ENCODE measurements at places on chromosomes 3 and 15.

DNA sequence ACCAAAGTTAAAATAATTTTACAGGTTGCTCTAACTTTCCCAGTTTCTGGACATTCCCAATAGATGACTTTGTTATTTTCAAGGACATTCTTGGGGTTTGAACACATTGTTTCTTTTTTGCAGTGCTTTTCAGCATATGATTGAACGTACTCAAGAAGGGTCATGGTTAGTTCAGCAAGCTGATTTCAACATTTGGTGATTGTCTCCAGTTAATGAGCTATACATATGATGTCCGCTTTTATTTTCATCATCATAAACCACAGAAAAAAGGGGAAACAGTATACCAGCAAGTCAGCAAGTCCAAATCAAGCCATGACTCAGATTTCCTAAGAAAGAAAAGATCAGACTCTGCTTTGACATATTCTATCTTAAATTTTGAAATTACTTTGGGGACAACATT lies 69.4 kb downstream of the B3GALNT1 start:
- peak; percentile 82 for DNase-seq

DNA sequence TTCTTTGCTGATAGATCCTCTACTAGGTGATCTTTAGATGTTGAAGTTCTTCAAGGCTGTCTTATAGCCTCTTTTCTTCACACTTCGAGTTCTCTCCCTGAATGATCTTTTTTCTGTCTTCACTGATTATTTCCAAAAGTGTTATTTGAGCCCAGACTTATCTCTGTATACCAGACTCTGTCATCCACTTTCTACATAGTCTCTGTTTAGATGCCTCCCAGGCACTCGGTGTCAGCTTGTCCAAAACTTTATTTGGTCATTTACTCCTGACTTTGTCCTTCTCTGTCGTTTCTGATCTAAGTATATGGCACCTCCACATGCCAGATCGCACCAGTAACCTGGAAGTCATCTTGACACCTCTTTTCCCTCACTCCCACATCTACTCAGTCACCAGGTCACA lies 27.6 kb downstream of the KLHL18 start:
- no peak for DNase-seq

DNA sequence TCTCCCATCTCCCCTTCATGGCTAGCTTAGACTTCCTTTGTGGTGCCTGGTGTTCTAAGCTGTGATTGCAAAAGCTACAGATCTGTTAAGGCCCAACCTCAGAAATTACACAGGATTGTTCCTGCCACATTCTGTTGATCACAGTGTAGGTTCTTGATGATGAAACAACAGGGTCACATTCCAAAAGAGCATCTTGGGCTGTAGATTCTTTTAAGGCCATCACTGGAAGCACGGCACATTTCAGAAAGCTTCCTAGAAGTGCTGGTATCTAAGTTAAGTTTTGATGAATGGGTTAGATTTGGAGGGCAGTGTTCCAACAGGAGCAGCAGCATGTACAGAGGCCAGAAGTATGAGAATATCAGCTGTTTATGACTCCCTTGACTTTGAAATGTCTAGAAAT lies 107.5 kb upstream of the SKOR1 start:
- DNase-seq = no peak

- DNase-seq = peak; percentile 44
Observed at GRCh38 chr3:156497326-156497725, 57.6 kb downstream of the SSR3 start.

GRCh38 chr15:52440414-52440813 lies 88.3 kb downstream of the MYO5A start:
- peak; percentile 24 for DNase-seq

DNA sequence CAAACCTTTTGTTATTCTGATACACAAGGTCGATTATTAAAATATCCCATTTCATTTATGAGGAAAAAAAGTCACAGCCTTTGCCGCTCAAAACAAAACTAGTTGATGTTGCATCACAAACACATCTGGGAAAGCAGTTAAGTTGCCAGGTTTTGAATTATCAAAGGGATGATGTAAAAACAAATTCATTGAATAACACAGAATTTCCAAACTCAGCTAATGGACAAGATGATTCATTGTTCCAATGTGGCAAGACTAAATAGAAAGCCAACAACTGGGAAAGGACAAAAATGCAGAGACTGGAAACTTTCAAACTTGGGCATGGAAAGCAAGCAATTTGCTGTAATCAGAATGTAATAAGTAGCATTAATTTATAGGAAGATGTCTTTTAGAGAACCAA lies 610.0 kb upstream of the ZNF385D start:
- peak; percentile 14 for DNase-seq

DNA sequence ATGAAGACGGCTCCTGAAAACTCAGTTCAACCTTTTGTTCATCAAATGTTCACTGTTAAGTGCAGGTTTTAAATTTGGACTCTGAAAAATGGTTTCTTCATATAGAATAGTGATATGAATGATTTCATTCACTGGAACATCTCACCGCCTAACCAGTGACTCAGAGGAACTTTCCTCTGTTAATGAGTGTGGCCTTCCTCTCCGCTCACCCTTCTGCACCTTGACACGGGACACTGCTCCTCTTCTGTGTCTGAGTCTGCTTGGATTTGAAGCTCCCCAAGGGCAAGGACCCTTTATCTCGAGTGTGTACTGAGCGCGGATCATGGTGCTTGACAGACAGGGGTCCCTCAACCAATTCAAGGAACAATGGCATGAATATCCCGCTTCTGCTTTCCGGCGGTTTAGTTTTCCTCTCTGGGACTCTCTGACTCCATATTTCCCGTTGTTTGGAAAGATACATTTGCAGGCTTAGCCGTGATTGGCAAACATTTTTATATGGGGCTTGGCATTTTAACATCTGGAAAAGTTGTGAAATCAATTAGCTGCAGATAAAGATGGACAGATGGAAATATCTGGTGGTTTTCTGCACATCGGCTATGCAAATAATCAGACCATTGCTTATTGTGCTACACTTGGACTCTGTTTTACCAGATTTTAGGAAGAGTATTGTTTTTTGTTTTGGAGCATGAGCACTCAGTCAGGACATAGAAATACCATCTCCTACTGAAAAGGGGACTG lies 20.9 kb downstream of the KBTBD8 start:
- no peak for DNase-seq

DNA sequence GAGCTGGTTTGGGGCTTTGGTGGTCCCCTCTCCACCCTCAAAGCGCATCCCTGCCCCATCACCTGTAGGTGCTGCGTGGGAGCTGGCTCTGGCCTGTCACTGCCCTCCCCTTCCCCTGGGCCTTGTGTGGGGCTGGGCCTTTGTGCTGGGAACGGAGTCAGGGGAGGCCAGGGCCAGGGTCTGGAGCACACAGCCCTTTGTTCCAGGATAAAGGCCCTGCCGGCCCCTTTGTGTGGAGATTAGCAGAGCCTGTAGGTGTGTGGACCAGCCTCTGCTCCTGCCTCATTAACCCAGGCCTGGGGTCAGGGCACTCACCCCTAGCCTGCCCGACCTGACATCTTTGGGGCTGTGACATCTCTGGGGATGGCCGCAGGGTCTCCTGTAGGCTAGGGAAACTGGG lies 8.9 kb downstream of the EPHB3 start:
- DNase-seq = no peak

- peak; percentile 21 for DNase-seq
Observed at GRCh38 chr3:81242871-81243270, 518.6 kb downstream of the GBE1 start.

DNA sequence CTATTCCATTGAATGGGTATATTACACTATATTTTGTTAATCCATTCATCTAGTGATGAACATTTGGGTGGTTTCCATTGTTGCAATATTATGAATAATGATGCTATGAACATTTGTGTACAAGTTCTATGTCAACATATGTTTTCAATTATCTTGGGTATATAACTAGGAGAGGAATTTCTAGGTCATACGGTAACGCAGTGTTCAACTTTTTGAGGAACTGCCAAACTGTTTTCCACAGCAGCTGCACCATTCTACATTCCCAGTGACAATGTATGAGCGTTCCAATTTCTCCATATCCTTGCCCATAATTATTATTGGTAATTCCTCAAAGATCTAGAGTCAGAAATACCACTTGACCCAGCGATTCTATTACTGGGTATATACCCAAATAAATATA lies 24.1 kb upstream of the RORA start:
- DNase-seq = no peak

DNA sequence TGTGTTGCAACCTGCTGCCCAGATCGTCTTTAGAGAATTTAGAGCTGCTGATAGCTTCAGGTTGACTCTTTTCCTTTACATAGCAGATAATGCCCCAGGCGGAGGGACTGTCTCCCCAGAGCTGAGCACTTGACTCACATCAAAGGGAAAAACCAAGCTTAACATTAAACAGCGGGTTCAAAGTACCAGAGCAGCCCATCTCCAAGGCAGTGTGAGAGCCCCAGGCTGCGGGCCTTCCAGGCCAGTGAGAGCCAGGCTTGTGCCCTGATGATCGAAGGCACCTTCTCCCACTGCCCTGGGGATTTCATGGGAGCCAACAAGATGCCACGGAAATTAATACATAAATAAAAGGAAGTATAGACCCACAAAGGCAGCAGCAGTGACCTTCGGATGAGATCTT lies 275.6 kb downstream of the XXYLT1 start:
- DNase-seq = no peak

GRCh38 chr3:45113625-45114050 lies 32.5 kb downstream of the CDCP1 start:
- no peak for DNase-seq

GRCh38 chr3:145197051-145197820 lies 963.7 kb downstream of the PLOD2 start:
- DNase-seq = no peak

- peak; percentile 90 for DNase-seq
Observed at GRCh38 chr3:189995129-189995528, 125.6 kb downstream of the P3H2 start.

- DNase-seq = no peak
Observed at GRCh38 chr3:127220497-127220896, 27.6 kb downstream of the PRR23E start.

DNA sequence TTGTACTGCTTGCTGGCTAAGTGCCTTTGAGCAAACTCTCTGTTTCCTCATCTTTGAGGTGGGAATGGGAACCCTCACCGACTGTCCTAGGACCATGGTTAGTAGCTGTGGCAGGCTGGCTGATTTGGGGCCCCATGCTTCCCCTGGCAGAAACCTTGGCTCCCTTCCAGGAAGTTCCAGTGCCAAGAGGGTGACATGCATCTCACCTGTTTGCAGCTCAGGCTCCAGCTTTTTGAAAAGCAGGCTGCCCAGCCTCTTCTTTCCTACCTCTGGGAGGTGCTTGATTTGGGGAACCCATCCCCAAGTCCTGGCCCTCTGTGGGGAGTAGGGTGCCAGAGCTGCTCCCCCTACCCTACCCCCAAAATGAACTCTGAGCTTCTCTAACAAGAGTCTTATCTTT lies 50.8 kb downstream of the RAB11A start:
- no peak for DNase-seq

- no peak for DNase-seq
Observed at GRCh38 chr3:194102436-194102835, 33.5 kb upstream of the HES1 start.

DNA sequence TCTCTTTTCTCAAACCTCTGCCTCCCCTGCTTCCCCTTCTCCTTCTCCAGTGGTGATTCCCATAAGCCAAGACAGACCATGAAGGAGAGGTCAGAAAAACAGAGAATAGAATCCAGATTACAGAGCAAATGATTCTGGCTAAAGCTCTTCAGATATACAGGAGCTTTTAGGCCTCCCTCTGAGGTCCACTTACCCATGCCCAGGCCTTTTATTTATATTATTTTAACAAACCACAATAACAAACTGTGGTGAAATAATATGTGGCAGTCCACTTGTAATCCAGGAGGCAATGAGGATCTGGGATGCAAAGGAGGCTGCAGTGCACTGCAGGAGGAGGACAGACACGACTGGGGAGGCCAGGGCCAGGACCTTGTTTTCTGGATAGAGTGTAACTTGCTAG lies 104.1 kb downstream of the STAC start:
- peak; percentile 63 for DNase-seq

DNA sequence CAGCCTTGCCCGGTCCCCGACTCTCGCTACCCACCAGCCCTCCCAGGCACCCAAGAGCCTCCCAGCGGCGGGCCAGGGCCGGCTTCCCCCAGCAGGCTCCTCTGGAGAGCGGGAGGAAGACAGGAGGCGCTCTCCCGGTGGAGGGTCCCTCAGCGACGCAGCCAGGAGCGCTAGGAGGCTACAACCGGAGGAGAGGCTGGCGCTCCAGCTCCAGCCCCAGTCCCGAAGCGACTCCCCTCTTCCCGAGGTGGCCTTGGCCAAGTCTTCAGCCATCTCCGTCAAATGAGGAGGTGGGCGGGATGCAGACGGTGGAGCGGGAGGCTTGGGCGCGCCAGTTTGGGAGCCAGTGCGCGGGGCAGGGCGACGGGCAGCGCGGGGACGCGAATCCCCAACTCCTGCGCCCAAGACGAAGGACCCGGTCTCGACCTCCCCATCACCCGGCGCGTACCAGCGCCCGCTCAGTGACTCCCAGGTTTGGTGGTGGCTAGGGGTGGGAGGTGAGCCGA lies 722 bp downstream of the CHRNA3 start:
- DNase-seq = no peak

DNA sequence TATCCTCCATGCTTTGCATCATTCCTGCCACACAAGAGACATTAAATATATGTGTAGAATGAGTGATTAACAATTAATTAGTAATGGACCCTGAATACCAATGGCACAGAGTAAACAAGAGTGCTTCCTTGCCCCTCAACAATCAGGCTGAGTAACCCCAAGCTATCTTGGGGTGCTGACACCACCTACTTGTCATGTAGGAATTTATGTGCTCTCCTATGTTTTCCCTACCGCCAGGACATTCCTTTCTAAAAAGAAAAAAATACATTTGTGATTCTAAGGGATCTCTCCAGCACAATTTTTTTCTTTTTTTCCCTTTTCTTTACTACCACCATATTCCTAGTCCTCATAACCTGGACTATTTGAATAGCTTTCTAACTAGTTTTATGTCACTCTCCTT lies 449.1 kb downstream of the MFSD1 start:
- DNase-seq = no peak

GRCh38 chr3:155443815-155444214 lies 150.3 kb upstream of the STRIT1 start:
- no peak for DNase-seq
